Stimulated activated CD4-positive, alpha-beta T cell treated with anti-CD3 and anti-CD28 coated beads, Interleukin-15, amount 100 ng/mL, for 24 hours (primary cell): ENCODE measurements at places on chromosomes 6 and 20.

DNA sequence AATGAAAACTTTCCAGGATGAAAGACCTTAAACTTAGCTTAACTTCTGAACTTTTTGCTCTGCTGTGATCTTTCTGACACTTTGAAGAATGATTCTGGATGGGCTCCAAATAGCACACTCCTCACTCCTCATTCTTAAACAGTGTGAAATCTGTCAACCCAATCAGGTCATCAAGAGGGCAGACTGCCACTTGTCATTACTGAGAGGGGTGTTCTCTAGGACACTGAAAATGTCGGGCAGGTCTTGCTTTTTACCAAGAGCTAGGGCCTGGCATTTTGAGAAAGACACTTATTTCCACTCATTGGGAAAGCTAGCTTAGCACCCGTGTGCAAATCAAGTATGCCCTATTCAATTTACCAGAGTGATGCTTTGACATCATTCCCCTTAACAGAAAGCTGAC, 122.2 kb downstream of the MTFR2 start:
- DNase-seq, result no peak

DNA sequence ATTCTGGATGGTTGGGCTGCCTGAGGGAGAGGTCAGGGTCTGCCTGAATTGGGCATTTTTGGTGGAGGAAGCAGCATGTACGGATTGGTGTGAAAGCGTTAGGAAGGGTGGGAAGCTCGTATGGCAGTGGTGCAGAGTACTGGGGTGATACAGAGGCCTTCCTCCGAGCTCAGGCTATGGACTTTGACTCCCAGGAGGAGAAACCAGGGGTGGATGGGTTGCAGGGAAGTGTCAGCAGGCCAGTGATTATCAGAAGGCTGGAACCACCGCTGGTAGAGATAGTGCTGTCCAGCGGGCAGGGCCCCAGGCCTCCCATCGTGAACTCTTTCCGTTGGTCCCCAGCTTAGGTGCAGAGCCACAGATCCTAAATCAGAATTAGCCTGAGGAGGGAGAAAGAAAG, 5.3 kb downstream of the WFDC5 start:
- DNase-seq, result no peak

DNA sequence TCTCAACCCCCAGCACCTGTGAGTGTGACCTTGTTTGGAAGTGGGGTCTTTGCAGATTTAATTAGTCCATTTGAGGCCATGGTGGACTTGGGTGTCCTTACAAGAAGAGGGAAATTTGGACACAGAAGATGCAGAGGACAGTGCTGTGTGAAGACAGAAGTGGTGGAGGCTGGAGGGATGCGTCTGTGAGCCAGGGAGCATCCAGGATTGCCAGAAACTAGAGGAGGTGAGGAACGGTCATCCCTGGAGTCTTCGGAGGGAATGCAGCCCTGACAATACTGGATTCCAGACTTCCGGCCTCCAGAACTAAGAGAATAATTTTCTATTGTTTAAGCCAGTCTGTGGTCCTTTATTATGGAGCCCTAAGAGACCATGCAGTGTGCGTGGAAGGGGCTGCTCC, 22.9 kb upstream of the NPBWR2 start:
- no peak for DNase-seq

DNA sequence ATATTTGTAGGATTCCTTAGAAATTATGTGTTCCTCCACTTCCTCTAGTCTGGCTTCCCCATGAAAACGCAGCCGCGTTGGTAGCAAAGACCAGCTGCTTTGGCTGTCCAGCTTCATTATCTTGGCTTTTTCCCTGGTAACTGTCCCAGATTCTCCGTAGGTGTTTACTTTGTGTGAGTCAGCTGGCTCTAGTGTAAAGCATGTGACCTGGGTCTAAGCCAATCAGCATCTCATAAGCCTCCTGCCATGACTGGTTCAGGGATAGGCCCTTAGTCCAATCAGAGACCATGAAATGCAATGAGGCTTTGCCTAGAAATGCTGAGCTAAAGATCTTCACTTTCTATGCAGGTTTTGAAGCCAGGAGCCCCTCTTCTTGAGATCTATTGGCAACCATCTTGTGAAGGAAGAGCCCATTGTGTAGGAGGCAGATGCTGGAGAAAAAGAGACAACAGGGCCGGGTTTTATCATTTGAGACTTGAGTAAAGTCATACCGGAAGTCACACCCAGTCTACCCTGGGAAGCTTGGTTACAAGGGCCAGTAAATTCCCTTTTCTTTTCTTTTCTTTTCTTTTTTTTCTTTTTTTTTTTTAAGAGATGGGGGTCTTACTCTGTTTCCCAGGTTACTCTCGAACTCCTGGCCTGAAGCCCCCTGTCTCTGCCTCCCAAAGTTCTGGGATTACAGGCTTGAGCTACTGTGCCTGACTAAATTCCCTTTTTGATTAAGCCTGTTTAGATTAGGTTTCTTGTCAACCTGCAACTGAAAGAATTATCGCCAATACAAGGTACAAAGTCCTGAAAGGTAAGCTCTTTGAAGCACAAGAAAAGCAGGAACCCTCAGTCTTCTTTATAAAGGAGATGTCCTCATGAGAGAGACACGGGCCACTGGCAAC, 256.5 kb upstream of the RREB1 start:
- DNase-seq, result no peak

GRCh38 chr6:100487638-100488037, 22.9 kb upstream of the SIM1 start:
- no peak for DNase-seq

- DNase-seq, result no peak
Measured at GRCh38 chr6:165715428-165715827, 52.4 kb upstream of the PDE10A start.

DNA sequence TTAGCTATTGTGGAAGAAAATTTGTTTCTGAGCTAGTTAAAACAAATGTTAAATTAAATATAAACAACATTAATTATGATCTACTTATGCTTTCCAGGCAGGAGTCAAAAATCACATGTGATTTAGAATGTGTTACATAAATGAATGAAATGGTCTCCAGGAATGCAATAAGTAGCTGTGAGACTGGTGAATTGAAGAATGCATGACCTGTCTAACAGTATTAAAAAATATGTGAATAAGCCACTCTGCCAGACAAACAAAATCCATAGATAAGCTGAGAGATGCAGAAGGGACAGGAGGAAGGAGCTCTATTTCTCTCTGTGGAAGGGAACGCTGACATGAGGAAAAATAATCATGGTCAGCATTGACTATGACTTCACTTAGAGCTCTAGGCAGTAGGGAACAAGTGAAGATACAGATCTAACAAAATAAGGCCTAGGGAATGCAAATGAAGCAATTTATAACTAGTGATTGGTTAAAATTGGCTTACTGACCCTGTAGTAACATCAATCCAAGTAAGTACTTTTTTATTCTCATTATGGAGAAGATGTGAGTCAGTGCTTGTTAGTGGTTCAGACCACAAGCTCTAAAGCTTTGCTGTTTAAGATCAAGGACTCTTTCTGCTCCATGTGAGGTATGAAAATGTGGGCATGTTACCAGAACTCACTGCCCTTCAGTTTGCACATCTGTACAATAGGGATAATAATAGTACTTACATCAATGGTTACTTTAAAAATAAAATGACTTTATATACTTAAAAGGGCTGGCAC, 432.6 kb downstream of the MMUT start:
- DNase-seq, result no peak
